Psoas muscle (tissue), 8 donors: ENCODE measurements at places on chromosomes 1 and 21. TPM values are rescaled to one million over a fixed set of nuclear protein-coding genes. Genes with fewer than 3 reads are reported as not detected.
A peak's percentile ranks its signal among the peaks of the same experiment; 100 is the strongest.

DNA sequence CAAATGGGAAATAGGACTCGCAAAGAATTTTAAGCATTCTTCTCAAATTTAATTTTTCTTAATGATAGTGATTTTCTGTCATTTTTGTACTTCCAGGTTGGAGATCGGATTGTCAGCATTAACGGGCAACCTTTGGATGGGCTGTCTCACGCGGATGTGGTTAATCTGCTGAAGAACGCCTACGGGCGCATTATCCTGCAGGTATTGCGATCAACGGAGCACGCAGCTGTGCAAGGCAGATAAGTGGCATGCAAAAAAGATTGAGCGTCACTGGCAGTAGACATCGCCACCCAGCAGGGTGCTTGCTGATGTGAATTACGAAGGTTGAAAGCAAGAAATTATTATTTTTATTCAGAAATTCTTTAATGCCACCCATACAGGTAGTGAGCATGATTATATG is 65.9 kb upstream of the L1TD1 start:
- DNase-seq, result no peak

The RGS8 gene
- not detected for total RNA-seq

GRCh38 chr1:154094411-154094810 is 60.5 kb downstream of the NUP210L start:
- no peak for DNase-seq

DNA sequence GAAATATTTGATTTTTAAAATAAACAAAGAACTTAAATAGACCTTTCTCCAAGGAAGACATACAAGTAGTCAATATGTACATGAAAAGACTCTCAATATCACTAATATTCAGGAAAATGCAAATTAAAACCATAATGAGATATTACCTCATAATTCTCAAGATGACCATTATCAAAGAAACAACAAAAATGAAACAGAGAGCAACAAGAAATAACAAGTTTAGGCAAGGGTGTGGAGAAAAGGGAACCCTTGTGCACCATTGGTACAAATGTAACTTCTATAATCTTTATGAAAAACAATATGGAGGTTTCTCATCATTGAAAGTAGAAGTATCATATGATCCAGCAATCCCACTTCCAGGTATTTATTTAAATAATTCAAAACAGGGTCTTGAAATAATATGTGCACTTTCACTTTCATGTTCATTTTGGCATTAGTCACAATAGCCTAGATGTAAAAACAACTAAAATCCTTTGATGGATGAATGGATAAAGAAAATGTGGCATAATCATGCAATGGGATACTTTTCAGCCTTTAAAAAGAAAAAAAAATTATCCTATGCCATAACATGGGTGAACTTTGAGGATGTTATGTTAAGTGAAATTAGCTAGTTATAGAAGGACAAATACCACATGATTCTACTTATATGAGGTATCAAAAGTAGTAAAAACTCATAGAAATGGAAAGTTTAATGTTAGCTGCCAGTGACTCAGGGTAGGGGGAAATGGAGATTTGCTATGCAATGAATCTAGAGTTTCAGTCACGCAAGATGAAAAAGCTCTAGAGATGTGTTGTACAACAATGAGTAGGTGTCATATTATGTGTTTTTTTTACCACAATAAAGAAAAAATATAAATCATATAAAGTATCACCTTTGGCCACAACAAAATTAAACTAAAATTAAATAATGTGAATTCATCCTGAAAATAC is 114.5 kb upstream of the LYPLAL1 start:
- DNase-seq, result no peak

GRCh38 chr1:216825557-216825956 is 102.3 kb upstream of the ESRRG start:
- no peak for DNase-seq

DNA sequence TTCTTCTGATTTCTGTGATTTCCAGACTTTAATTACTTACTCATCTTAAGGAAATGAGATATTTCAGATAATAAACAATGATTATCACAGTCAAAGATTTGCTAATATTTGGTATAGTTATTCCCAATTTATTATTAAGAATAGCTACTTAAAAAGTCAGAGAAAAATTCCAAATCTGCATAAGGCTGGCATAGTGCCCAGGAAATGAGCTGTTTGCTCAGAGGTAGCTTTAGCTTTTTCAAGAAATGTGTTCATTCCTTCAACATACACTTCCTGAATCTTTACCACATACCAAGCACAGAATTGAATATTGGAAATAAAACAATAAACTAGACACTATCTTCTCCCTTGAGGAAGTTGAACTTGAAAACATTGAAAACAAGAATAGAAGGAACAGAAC is 44.3 kb upstream of the KCNK1 start:
- no peak for DNase-seq

- DNase-seq, result no peak
These were observed 17.8 kb downstream of the SLAMF7 start for GRCh38 chr1:160756849-160757201.

DNA sequence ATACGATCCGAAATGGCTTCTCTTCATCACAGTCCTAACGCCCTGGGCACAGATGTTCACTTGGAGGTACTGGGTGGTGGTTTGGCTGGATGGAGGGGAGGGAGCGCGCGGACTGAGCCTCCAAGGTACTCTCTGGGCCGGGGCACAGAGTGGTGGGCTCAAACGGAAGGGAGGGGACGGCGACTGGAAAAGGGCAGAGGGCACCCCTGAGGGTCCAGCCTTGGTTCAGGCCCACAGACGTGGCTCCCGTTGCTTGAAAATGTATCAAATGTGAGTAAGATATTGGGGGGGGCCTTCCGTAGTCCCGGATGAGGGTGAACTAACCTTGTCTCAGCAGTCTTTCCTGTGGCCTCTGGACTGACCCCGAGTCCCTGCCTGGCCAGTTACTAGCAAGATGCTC is 463 bp downstream of the IL12RB2 start:
- DNase-seq, result no peak

The TMEM82 gene
- not detected for total RNA-seq

DNA sequence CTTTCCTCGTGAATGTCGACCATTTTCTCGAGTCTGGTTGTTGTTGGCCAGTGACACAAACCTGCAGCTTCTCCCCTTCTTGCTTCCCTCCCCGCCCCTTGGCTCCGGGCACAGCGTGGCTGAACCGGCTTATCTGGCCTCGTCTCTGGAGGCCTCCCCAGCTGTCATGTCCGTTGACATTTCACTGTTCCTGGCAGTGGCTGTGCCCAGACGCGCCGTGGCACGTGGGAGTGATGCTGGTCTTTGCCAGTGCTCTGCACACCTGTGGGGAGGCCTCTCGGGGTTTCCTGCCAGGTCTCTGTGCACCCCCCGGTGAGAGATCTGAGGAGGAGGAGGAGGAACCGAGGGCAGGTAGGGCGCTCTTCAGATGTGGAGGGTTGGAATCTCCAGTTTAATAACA is 23.7 kb downstream of the SKI start:
- DNase-seq, result peak; percentile 81

- no peak for DNase-seq
These were observed 493.8 kb upstream of the CHRM3 start for GRCh38 chr1:238892612-238893011.

The CD52 gene
- total RNA-seq, result 4.2 TPM

The KCNE2 gene
- not detected for total RNA-seq

The FCRLB gene
- 0.14 TPM for total RNA-seq

The SERTAD4 gene
- total RNA-seq, result 0.25 TPM

The CACNA1S gene
- 92.2 TPM for total RNA-seq

GRCh38 chr1:201625851-201626251 is 86.9 kb downstream of the NAV1 start:
- no peak for DNase-seq

- DNase-seq, result no peak
These were observed 45.0 kb downstream of the UBASH3A start for GRCh38 chr21:42448686-42449085.

GRCh38 chr1:226960944-226961765 is 21.1 kb downstream of the COQ8A start:
- DNase-seq, result peak; percentile 49

DNA sequence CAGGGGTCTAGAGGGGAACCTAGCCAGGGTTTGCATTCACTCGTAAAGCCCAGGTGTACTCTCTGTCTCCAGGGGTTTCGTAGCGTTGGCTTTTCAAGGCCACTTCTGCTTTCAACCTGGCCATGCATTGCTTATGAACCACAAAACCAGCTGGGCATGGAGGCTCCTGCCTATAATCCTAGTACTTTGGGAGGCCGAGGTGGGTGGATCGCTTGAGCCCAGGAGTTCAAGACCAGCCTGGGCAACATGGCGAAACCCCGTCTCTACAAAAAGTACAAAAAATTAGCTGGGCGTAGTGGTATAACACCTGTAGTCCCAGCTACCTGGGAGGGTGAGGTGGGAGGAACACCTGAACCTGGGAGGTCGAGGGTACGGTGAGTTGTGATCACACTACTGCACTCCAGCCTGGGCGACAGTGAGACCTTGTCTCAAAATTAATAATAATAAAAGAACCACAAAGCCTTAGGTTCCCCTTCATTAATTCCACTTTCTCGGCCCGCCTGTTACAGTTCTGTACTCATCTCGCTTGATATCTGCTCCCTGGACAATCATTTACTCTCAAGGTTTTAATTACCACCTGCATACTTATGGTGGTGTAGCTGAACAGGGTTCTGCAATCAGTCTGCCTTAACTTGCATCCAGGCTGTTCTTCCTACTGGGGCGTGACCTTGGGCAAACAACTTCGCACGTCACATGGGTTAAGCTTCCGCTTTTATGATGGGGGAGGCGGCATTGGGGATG is 6.1 kb downstream of the SLC16A4 start:
- DNase-seq, result no peak

The TAS1R1 gene
- total RNA-seq, result not detected

The FMO4 gene
- total RNA-seq, result 0.59 TPM

DNA sequence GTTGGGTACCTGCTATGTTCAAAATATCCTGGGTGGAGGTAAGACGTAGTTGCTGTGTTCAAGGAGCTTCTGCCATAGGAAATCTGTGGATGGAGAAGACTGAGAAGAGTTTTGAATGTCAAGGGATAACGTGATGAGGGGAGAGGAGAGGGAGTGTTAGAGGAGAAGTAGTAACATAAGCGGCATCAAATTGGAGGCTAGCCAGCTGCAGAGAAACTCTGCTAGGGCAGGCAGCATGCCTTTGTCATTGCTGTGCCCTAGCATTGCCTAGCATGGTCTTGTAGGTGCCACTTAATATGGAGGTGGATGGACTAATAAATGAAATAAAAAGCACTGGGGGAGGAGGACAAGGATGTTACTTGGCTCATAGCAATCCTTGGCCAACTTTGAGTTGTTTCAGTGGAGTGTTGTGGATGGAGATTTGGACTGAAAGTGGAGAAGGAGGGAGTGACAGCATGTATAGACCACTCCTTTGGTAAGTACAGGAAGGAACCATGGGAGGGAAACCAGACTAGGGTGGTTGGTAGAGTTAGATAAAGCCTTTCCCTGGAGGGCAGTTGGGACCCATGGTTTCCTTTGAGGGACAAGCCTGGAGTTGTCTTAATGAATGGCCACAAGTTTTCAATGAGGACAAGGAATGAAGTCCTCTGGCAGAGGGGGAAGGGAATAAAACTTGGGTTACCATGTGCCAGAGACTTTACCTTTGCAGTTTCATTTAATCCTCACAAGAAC is 6.3 kb downstream of the VANGL1 start:
- no peak for DNase-seq

- no peak for DNase-seq
These were observed 48.9 kb downstream of the CHML start for GRCh38 chr1:241591317-241591716.

- no peak for DNase-seq
These were observed 278.7 kb downstream of the HHAT start for GRCh38 chr1:210607361-210607760.

- no peak for DNase-seq
These were observed 5.5 kb upstream of the ELOVL1 start for GRCh38 chr1:43373066-43373940.

The TAGLN2 gene
- total RNA-seq, result 42.8 TPM

- no peak for DNase-seq
These were observed 10.2 kb downstream of the TLCD4 start for GRCh38 chr1:95127380-95127779.

GRCh38 chr1:177210071-177210470 is 39.3 kb downstream of the BRINP2 start:
- no peak for DNase-seq

DNA sequence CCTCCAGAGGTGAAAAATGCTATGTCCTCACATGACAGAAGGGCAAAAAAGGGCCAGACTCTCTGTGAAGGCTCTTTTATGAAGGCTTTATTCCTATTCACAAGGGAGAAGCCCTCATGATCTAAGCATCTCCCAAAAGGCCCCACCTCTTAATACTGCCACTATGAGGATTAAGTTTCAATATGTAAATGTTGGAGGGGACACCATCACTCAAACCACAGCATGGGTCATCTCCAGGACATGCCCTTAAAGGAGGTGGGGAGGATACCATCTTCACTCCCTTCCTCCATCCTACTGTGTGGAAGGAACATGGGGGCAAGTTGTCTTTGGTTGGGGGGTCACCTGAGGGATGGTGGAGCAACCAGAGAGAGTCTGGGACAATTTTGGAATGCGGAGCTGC is 170.1 kb downstream of the TRIM33 start:
- DNase-seq, result no peak

GRCh38 chr1:10339815-10340214 is 59.0 kb upstream of the PGD start:
- DNase-seq, result no peak

GRCh38 chr21:41703857-41704501 is 62.9 kb downstream of the RIPK4 start:
- no peak for DNase-seq

GRCh38 chr1:160414881-160415280 is 14.5 kb downstream of the VANGL2 start:
- no peak for DNase-seq

GRCh38 chr1:24502065-24502708 is 449 bp upstream of the RCAN3 start:
- DNase-seq, result peak; percentile 67

The CD101 gene
- 0.77 TPM for total RNA-seq

DNA sequence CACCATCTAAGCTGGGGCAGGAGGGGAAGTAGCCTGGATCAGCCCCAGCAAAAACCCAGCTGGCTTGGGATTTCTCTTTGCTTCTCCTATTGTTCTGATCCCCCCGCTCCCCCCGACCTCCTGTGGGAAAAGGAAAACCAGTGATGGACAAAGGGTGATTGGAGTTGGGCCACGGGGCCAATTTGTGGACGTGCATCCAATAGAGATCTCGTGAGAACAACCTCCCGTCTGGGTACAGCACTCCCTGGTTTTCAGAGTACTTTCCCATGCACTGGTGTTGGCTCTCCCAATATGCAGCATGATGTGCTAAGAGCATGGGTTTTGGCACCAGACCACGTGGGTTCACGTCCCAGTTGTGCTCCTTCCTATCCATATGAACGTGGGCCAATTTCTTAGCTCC is 9.0 kb downstream of the BLACAT1 start:
- no peak for DNase-seq

- no peak for DNase-seq
These were observed 2.2 kb upstream of the LAPTM5 start for GRCh38 chr1:30759718-30760281.
